ENCODE measurements at places on chromosomes 2 and 18. TPM values are rescaled to one million over a fixed set of nuclear protein-coding genes. Genes with fewer than 3 reads are reported as not detected.

GRCh38 chr2:60000686-60001085 lies 552.8 kb downstream of the BCL11A start:
- no peak for DNase-seq

DNA sequence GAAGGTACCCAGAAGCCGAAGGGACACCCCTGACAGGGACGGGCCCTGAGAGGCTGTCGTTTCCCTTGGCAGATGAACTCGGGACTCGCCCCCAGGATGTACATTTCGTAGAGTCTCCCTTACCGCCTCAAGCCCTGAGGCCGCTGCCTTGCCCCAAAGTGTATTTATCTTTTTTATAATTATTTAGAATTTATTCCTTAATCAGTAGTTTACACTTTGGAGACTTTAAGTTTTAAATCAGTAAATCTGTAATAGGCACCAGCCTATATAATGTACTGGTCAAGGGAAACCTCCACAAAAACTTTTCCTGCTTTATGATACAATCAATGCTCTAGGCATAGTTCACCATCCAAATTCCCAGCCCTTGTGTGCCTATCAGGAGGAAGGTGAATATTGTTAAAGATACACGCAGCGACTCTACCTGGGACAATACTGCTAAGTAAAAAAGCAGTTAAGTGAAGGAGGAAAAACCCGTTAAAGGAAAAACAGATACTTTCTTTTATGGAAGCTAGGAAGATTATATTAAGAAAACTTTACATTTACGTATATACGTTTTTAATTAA lies 848 bp downstream of the VRK2 start:
- DNase-seq: peak; percentile 57

Gene ADRA2B
- total RNA-seq: not detected

- DNase-seq: no peak
Measured at GRCh38 chr2:151067658-151068369, 193.8 kb downstream of the RBM43 start.

Gene HADHB
- total RNA-seq: 48.8 TPM

GRCh38 chr2:64204703-64205102 lies 60.5 kb upstream of the PELI1 start:
- no peak for DNase-seq

DNA sequence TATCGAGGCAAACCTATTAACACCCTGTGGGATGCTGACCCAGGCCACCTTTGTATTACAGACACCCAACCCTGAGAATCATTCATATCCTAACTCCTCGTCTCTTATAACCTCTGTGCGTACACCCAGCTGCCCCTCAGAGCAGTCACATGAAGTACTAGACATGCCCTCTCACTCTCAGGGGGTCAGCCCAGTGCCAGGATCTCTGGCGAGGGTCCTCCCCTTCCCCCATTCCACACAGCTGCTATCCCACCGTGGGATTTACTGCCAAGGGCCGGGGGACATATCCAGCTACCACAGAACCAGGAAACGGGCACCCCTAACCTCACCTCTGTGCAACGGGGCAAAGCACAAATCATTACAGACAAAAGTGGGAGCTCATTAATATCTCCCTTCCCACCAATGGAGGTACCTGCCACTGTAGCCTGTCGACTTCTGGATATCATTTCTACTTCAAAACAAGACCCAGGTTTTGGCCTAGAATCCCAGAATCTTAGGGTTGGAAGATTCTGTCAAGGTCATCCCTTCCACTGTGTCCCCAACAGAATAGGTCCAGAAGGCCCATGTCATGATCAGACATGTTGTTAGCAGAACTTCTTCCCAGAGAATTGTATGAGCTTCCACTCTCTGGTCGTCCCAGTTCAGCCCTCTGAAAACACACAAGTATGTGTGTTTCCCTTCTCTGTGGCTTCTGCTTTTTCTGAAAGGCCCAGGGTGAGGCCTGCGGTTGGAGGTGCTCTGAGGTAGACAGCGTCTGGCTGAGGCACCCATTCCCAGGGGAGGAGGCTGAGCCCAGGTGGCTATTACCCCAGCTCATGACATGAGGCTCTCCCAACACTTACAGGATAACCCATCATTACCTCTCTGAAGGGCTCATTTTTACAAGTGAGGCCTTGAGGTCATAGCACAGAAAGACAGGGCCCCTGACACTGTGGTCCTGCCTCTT lies 1.7 kb downstream of the TMBIM1 start:
- peak; percentile 93 for DNase-seq

Gene RGPD3
- total RNA-seq: not detected

DNA sequence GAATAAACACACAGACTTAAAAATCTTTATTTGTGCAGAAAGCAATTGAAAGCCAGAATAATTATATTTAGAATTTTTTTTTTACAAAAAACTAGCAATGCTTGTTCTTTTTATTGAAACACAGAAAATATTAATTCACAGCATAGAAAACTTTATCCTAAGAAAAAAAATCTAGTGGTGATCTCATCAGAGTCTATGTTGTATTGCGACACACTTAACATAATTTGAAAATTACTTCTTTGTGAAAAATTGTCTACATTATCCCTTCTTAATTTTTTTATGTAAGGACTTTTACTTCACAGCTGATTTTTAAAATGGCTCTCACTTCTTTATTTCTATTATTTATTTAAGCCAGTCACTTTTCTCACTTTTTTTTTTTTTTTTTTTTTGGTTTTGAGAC lies 103.4 kb downstream of the LDLRAD4 start:
- DNase-seq: no peak

Gene ATIC
- 84.5 TPM for total RNA-seq

Gene CSRNP3
- total RNA-seq: 6.0 TPM

DNA sequence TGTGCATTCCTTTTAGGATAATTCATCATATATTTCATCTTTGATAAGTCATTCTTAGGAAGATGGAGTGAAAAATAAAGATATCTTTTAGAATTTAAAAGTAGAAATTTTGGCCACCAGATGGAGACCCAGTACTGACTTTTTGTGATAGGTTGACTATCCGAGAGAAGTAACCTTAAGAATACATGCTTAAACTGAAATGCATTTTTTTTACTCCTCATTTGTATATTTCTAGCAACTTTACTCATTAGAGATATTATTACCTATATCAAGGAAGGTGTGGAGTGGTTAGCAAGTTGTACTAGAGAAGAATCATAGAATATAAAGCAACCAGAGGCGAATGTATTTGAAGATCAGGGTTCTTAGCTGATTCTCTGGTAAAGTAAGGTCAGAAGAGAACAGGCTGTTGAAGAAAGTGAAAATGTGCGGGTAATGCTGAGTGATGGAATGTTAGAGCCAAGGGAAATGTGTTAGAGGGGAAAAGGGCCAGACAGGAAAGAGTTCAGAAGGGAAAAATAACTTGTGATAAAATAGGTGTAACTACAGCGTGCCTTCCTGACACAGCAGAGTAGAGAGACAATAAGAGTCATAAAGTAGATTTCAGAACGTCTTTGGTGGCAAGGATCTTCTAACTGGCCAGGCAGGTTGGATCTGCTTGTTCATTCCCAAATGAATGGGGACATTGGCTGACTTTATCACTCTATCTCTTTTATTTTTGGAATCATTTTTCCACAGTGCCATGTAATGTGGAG lies 52.3 kb downstream of the TDRD15 start:
- peak; percentile 65 for DNase-seq

- no peak for DNase-seq
Measured at GRCh38 chr2:84749442-84749841, 131.4 kb downstream of the TRABD2A start.

DNA sequence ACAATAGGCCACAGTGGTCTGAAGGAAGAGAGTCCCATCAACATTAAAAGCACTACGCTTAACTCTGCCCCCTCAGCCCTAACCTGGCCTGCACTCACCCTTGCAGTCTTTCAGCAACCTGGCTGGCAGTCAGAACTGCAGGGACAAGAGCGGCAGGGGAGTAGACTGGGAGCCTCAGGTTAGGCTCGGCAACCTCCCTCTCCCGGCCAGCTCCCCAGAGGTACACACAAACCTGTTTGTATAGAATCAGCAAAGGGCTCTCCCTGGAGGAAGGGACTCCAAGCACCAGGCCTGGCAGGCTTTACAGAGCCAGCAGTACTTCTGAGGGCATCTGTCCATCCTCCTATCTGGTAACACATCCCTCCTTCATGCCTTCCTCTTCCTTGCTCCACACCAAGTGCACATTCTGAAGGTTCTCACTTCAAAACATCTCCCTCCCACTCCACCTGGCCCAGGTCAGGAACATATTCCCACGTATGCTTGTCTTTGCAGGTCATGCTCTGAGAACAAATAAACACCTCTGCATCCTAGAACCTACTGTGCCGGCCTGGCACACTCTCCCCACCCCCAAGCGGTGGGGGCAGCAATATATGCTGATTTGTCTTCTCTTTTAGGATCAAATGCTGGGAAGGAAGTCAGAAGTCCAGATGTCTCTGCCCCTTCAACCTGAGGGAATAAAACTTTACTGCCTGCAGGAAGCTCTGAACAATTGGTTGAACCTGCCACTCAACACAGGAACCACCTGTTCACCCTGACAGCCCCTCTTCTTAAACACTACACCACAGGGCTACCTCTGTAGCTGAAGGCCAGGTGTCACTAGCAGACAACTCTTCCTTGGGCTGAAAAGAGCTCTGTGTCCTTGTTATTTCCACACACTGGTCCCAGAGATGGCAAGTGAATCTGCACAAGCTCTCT lies 12.6 kb upstream of the SFXN5 start:
- no peak for DNase-seq

- DNase-seq: no peak
Measured at GRCh38 chr2:179449010-179449409, 184.4 kb upstream of the SESTD1 start.

- DNase-seq: peak; percentile 86
Measured at GRCh38 chr2:119174216-119174992, 15.9 kb upstream of the C1QL2 start.

DNA sequence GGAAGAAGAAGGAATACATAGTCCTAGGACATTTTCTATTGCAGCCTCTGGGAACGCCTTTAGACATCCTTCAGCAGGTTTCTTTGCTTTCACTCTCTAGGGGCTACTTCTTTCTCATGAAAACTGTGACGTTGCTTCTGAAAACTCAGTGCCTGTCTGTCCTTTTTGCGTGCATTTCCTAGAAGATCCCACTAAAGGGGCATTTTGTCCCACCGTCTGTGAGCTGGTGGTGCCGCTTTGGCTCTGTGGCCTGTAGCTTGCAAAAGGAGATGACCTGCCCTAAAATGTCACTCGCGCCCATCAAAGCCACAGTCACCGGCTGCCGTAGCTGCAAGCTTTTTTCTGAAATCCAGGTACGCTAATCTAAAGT lies 579 bp downstream of the STAT4 start:
- no peak for DNase-seq

GRCh38 chr2:58120626-58121229 lies 74.1 kb downstream of the VRK2 start:
- DNase-seq: no peak

- DNase-seq: no peak
Measured at GRCh38 chr2:177052471-177052870, 160.1 kb upstream of the HNRNPA3 start.

- DNase-seq: peak; percentile 82
Measured at GRCh38 chr18:36769611-36770314, 59.0 kb downstream of the TPGS2 start.

Gene TXNDC2
- total RNA-seq: not detected

Gene CRYBA2
- not detected for total RNA-seq

GRCh38 chr2:238987352-238987981 lies 139.6 kb downstream of the TWIST2 start:
- DNase-seq: no peak

Gene CDH20
- total RNA-seq: not detected

Gene CRIM1
- total RNA-seq: not detected

DNA sequence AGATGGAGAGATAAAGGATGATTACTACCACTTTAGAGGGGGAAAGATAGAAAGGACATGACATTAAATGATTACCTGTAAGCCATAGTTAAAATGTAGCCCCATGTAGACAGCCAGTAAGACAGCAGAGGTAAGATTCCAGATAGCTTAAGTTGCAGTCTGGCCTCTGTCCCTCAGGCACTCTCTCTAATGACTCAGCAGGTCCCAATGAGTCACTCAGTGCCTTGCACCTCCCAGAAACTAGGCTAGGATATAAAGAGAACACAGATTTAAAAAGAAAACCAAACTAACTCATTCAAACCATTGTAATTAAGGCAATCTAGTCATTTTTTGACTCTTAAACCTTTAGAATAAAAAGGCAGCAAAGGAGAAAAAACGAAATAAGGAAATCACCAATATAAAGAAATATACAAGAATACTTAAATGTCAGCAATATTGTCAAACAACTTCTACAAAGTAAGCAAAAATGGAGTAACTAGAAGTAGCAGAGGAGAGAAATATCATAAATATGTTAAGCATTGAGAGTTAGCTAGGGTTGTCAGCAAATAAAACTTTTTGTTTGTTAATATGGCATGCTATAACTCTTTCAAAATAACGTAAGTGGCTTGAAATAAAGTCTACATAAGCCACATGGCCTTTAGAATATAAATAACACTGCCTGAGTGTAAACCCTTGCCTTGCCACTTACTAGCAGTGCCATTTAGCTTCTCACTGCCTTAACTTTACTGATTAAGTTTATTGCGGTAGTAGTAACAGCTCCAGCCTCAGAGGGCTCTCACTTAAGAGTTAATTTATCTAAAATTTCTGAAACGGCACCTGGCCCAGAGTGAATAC lies 48.5 kb downstream of the SOCS6 start:
- no peak for DNase-seq

Gene SIX2
- not detected for total RNA-seq

Gene POMC
- not detected for total RNA-seq

Gene TCF23
- total RNA-seq: not detected

DNA sequence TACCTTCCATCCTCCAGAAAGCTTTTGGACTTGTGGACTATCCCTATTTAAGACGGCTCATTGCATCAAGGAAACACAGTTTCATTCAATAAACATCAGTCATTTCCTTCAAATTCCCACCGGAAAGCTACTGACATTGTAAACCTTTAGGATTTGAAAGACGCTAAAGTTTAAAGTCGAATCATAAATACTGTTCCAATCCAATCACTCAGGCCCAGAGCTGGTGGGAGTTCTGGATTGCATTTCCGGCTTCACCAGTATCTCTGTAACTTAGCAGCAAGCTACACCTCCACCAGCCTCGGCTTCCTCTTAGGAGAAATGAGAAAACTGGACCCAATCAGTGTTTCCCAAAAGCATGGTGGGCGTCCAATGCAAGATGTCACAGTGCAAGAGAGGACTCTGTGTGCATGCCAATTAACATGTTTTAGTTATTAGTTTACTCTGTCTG lies 1.6 kb downstream of the WDFY1 start:
- DNase-seq: no peak

Gene TWIST2
- not detected for total RNA-seq

Gene GTF2A1L
- not detected for total RNA-seq

Gene EDAR
- total RNA-seq: not detected

- no peak for DNase-seq
Measured at GRCh38 chr2:33835911-33836310, 236.8 kb upstream of the FAM98A start.

Gene SLC19A3
- total RNA-seq: not detected

- DNase-seq: peak; percentile 45
Measured at GRCh38 chr2:28716265-28716865, 35.3 kb upstream of the PPP1CB start.

All from Karpas-422 (cell line).